ENCODE measurements at places on chromosomes 11 and 22.

DNA sequence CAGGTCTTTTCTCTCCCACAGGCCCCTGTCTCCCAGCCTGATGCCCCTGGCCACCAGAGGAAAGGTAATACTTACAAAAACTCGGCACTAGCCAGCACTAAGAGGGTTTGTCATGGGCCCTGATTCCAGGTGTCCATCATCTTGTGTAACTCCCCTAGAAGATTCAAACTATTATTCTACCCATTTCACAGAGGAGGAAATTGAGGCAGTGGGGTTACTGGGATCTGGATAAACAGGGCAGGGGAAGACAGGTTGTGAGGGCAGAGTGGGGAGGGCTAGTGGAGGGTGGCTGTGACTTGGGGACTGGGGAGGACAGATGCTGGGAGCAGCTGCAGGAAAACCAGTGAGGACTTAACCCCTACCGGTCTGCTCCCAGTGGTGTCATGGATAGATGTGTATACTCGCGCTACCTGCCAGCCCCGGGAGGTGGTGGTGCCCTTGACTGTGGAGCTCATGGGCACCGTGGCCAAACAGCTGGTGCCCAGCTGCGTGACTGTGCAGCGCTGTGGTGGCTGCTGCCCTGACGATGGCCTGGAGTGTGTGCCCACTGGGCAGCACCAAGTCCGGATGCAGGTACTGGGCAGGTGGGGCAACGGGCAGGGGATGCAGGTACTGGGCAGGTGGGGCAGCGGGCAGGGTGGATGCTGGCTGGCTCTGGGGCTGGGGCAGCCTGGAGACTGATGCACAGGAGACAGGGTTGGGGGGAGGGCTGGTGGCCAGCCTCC is 1.2 kb downstream of the VEGFB start:
- no peak for DNase-seq

DNA sequence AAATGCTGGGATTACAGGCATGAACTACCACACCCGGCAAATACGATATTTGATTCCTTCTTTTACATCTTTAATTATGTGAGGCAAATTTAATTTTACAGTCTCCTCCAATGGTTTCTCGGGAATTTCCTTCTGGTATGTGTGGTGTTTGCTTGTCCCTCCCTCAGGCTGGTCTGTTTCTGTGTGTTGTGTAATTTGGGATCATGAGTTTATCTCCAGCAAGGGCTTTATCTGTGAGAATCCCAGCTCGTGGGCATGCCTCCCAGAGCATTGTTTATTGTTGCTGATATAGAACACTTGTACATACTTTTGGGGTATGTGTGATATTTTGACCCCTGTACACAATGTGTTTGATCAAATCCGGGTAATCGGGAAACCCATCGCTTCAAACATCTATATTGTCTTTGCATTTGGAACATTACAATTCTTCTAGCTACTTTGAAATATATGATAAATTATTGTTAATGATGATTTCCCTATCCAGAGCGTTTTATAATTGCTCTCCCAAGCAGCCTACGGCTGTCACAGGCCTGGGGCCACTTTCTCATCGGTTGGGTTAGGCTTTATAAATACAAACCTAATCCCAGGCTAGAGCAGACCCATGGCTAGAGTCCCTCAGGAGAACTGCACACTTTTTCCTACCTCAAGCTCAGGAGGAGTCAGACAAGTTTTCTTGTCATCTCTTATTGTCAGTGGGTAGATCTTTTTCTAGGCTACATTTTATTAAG is 15.0 kb upstream of the PRR5 start:
- no peak for DNase-seq

GRCh38 chr11:121889186-121889585 is 226.8 kb downstream of the BLID start:
- no peak for DNase-seq

DNA sequence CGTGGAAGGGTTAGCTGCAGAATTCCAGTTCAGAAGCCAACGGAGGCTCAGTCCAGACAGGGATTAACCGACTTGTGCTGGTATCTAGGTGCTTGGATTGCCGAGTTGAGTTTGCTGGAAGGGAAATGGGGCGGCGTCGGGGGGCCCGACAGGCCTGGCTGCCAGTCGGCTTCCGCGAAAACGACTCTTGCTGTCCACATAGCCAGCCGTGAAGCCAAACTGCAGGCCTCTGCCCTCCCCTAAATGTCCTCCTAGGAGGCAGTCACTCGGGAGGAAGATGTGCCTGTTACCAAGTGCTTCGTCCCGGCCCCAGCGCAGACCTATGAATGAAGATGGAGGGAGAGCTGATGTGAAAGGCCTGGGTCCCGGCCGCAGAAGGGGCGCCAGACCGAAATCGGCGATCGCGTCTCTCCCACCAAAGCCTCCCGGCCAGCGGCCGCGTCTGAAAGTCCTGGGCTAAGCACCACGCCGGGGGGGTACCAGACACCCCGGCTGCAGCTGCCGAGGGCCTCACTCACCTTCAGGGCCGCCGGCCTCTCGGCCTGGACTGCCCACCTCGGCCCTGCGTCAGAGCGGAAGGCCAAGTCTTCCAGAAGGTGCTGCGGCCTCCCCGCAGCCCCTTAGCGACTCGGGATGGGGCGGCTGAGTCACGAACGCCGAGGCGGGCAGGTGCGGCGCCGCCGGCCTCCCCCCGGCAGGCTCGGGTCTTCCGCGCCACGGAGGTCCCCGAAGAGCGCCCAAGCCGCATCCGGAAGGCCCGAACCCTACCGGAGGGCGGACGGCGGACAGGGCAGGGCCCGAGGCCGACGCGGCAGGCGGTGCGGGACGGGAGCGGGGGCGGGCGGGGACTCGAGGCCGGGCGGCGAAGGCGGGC is 7.5 kb downstream of the DPAGT1 start:
- no peak for DNase-seq

GRCh38 chr11:27616711-27617110 is 83.5 kb downstream of the BDNF start:
- no peak for DNase-seq

- DNase-seq, result no peak
Measured at GRCh38 chr11:10488934-10489691, 34.0 kb downstream of the AMPD3 start.

GRCh38 chr22:42307806-42308563 is 37.5 kb upstream of the TCF20 start:
- peak; percentile 50 for DNase-seq

GRCh38 chr11:29634244-29634643 is 382.6 kb downstream of the KCNA4 start:
- DNase-seq, result no peak

- DNase-seq, result no peak
Measured at GRCh38 chr11:31887180-31887579, 76.1 kb upstream of the PAX6 start.

DNA sequence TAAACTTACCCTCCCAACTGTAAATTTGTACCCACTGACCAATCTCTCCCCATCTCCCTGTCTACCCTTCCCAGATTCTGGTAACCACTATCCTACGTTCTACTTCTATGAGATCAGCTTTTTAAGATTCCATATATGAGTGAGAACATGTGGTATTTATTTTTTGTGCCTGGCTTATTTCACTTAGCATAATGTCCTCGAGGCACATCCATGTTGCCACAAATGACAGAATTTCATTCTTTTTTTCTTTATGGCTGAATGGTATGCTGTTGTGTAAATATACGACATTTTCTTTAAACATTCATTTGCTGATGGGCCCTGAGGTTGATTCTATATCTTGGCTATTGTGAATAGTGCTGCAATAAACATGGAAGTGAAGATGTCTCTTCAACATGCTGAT is 74.7 kb upstream of the RRM1 start:
- DNase-seq, result no peak

DNA sequence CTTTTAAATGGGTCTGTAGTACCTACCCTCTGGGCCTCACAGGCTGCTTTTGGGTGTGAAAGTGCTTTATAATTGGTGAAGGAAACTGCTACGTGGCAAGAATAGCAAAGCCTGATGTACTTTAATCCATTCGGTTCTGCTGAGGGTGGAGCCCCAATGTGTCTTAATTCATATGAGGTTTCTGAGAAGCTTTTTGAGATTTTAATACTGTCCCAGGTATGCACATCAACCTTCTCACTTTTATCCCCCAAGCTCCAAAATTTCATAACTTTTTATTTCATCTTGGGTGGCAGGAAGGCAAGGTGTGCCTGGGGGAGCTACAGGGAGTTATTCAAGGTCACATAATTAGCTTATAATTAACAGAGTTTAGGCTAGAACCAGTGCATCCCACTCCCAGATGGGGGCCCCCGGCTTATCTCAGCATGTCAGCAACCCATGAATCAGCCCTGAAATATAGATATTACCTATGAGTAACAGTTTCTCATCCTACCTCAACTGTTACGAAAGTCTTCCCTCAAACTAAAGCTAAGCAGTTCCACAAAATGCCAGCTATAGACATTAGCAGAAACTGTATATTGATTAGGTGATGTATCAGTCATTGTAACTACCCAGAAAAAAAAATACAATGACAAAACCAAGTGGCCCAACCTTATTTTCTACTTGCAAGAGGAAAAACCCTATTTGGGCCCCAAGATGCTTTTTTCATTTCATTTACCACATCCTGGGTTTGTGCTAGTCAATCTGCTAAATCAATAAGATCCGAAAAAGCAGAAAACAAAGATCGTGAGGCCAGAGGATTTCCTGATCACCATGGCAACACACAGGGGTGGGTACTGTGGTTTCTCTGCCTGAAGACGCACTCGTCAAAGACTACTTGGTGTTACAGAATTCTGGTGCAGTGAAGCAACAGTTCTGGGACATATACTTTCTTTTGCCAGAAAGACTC is 26.7 kb downstream of the CD44 start:
- DNase-seq, result no peak

All from NCI-H524 treated with DMSO at 0.1 percent for 48 hours (cell line).